ENCODE measurements at places on chromosomes 2 and 18.

GRCh38 chr2:67674668-67675067, 277.5 kb downstream of the ETAA1 start:
- DNase-seq = no peak

- DNase-seq = no peak
These were observed at the start of gene NMS for GRCh38 chr2:100470182-100470581. Gene NMS, plus strand, starts transcription at chr2:100470482. Its CDS starts 7 bp downstream, at chr2:100470489.

DNA sequence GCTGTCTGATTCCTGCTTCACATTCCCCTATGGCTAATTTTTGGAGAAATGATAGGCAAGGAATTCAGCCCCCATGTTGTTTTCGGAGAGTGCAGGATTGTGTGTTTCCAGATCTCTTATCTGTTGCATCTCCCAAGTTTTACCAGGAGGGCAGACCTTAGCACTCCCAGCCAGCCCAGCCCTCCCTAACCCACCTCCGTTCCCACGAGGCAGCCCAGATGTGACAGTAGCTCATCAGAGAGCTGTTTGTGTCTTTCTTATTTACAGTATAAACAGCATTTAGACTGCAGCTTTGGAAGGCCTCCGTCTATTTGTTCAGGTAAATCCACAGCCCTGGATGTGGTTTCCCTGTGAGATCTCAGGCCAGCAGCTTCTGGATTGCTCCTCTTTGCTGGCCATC, 91.6 kb downstream of the THNSL2 start:
- no peak for DNase-seq

GRCh38 chr2:175612280-175612679, 389.8 kb downstream of the LNPK start:
- DNase-seq = no peak

- no peak for DNase-seq
These were observed 59.9 kb downstream of the SUMO1 start for GRCh38 chr2:202178346-202178958.

DNA sequence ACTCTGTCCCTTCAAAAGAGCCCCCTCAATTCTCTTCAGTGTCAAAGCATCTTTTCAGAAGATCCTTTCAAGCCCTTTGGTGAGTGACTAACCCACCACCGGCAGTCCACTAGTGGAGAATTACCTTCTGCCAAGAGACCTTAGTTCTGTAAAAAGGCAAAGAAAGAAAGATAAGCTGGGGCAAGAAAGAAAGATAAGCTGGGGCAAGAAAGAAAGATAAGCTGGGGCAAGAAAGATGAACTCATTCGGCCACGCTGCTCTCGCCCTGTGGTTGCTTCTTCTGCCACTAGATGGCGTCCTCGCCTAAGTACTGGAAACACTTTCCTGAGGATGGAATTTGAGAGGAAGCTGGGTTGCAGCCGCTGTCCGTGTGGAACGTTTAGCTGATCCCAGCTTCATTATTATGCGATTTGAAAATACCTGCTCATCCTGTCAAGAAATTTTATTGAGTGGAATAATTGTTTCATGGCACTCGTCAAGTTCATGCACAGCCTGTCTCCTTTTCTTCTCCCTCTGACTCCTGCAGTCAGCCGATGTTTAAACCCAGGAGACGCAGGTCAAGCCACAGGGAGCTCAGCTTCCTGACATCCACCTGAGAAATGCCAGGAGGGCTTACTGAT, 17.3 kb upstream of the ANXA4 start:
- peak; percentile 87 for DNase-seq

- no peak for DNase-seq
These were observed 97.4 kb downstream of the PLB1 start for GRCh38 chr2:28593160-28593755.

DNA sequence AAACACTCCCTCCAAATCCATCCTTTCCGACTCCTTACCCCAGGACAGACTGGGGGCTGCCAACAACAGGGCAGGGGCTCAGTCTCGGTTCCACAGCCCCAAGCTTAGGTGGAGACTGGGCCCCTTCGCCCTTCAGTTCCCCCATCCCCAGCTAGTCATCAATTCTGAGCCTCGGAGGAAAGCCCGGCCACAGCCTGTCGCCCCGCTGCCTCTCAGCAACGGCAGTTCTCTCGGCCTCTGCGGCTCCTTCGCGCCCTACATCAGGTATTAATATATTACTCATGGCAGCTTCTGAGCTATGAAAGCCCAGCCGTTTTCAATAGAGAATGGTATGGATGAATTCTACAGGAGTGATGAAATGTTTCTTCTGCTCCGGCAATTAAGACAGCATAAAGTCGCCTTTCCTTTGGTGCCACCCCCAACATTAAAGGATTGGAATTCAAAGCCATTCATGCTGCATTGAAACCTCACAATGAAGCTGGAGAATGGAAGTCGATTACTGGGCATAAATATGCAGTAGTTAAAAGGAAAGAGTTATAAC, 2.8 kb downstream of the HDAC4 start:
- DNase-seq = no peak

- no peak for DNase-seq
These were observed 456 bp downstream of the DOK1 start for GRCh38 chr2:74554820-74555531.

GRCh38 chr2:238462782-238463396, 36.2 kb downstream of the ASB1 start:
- DNase-seq = no peak

GRCh38 chr2:153169609-153170008, 309.0 kb downstream of the RPRM start:
- no peak for DNase-seq

DNA sequence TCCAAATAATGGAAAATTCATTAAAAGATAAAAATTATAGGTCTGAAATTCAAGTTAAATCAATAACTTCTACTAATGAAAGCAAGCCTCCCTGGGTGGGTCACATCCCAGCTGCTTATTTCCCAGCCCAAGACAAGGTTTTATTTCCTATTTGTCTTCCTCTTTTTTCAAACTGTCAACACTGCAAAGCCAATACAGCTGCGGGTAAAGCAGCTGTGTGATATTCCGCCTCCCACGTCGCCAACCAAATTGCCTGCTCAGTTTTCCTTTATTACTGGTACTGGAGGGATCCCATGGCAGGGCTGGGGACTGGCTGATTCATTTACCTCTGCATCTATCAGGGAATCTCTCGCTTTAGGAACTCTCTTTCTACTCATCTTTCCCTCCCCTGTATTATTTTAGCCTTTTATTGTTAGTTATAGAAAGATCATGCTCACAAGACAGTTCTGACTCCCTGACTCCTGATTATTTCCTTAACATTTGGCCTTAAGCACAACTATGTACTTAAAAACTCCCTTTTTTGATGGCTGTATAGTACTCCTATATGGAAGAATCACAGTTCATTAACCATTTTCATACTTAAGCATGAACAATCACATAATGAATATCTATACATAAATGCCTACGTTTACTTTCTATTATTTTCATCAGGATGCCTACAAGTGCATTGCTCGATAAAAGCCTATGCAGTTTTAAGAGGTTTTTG, 253.1 kb downstream of the CDCA7 start:
- no peak for DNase-seq

GRCh38 chr2:157991932-157992331, 109.7 kb upstream of the UPP2 start:
- DNase-seq = no peak

- DNase-seq = no peak
These were observed 151.2 kb upstream of the CCDC68 start for GRCh38 chr18:55110436-55110835.

- DNase-seq = no peak
These were observed 116.8 kb downstream of the XIRP2 start for GRCh38 chr2:167005096-167005495.

- DNase-seq = no peak
These were observed 361.8 kb upstream of the CWC22 start for GRCh38 chr2:180368881-180369280.

DNA sequence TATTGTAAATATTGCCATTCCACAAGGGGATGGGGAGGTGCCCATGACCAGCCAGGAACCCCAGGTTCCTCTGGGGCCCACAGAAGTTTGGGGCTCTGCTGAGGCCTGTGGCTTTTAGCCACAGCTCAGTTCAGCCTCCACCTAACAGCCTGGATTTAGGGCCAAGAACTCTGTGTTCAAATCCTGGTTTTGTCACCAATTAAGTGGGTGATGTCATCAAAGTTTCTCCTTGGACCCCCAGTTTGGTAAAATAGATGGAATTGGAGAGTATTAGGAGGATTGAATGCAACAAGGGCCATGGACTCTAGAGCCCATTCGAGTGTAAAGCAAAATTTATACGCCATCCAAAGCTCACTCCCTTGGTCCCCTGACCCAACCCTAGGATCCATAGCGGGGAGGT, 3.2 kb upstream of the FEV start:
- no peak for DNase-seq

GRCh38 chr2:70472221-70472890, 81.3 kb downstream of the TGFA start:
- DNase-seq = no peak

GRCh38 chr2:74947703-74948102, 10.7 kb upstream of the POLE4 start:
- DNase-seq = no peak

GRCh38 chr2:241425368-241425767, 69.3 kb downstream of the FARP2 start:
- no peak for DNase-seq

- DNase-seq = no peak
These were observed 77.5 kb upstream of the FZD5 start for GRCh38 chr2:207847098-207847806.

DNA sequence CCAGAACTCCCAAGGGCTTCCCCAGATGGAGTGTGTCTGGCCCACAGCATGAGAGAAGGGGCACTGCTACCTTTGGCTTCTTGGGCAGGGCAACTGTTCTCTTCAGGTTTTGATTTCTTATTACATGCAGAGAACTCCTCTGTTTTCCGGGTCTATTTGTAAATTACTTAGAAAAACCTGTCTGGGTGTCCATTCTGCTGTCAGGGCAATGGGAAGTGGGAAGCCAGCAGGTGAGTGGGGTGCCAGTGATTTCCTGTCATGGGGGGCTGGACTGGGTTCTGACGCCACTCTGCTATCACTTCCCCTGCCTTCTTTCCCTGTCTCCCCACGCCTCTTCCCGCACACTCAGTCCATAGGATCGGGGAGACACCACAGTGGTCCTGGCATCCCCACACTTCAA, 58.0 kb upstream of the LGALSL start:
- DNase-seq = no peak

GRCh38 chr2:108222261-108222660, 17.5 kb upstream of the SULT1C3 start:
- DNase-seq = no peak

DNA sequence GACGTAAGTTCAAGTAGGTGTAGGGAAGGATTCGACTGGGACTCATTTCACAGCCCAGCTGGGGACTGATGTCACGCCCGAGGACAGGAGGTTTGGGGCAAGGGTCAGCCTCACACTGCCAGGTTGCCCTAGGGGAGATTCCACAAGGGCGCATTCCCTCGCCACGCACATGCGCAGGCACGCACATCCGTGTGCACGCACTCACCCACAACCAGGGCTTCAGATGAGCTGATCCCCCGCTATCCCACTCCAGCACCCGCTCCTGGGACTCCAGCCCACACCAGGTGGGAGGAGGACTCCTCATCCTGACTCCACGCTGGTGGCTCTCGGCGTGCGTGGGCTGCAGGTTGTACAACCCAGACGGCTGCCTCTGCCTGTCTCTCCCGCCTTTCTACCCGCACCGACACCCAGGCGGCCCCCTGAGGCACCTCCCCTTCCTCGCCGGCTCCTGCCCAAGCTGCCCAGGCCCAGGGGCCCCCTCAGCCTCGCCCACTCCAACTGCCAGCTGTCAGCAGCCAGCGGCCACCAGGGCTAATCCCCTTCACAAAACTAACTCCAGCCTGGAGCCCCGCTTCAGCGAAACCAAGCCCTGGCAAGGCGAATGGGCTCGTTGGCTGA, 47.8 kb upstream of the FOSL2 start:
- DNase-seq = no peak

DNA sequence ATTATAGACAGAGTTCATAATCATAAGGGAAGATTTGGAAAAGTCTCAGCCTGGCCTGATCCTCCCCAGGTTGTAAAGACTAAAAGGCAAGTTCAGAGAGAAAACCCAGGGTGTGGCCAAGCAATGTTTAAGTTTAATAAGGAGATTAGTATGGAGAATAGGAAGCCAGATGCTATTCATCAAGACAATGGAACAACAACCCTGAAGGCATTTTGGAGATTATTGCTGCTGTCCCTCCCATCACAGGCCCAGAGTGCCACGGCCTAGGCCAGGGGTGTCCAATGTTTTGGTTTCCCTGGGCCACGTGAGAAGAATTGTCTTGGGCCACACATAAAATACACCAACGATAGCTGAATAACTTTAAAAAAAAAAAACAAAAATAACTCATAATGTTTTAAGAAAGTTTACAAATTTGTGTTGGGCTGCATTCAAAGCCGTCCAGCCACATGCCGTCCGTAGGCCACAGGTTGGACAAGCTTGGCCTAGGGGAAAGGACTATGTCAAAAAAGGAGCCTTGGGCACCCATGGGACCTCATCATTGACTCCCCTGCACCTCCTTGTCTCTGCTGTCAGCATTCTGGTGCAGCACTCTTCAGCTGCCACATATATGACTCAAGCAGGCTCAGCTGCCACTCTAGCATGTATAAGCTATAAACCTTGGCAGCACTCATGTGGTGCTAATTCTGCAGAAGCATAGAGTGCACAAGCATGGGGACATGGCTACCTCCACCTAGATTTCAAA, 20.8 kb downstream of the DPP4 start:
- no peak for DNase-seq

GRCh38 chr2:37671816-37672103, 318 bp upstream of the CDC42EP3 start:
- DNase-seq = no peak

- DNase-seq = no peak
These were observed 51.1 kb downstream of the DSC3 start for GRCh38 chr18:30991397-30991796.

GRCh38 chr2:217827430-217828201, 175.2 kb downstream of the TNS1 start:
- no peak for DNase-seq

DNA sequence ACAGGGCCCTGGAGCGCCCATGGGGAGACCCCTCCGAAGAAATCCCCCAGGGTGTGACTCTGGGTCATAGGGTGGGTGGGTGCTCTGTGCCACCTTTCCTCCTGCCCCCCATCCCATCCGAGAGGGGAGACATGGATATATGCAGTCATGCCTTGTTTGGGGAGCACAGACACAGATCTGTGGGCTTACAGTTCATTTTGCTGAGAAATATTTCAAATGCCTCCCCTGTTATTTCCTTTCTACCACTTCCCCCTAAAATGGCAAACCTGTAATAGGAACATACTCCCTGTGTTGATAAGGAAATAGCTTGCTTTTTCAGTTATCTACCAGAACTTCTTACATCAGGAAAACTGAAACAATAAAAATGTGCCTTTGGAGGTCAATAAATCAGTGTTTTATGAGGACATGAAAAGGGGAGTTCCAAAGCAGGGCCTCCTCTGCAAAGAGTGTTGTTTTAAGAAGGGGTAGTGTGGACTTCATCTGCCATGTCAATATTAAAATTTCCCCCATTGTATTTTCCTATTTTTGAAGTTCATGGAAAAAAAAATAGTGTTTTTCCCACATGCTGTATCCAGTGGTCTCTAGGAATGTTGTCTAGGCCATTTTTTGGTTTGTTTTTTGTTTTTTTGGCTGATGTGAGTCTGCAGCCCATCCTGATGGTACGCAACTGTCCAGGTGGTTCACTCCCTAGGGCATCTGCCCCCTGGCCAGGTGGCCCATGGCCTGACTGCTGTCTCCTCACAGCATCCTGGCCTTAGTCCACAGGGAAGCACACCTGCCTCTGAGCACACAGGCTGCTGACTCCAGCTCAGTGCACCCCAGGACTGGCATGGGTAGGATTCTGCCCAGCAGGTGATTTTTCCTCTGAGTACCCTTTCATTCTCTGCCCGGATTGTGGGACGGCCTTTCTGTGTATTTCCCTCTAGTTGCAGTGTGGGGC, 3.7 kb downstream of the TNFRSF11A start:
- DNase-seq = no peak
